ENCODE measurements at places on chromosomes 6 and 20. TPM values are rescaled to one million over a fixed set of nuclear protein-coding genes. Genes with fewer than 3 reads are reported as not detected.

The PAX1 gene
- not detected for total RNA-seq

The TMEM170B gene
- total RNA-seq: 5.6 TPM

The CDH4 gene
- 0.08 TPM for total RNA-seq

The ADTRP gene
- 0.18 TPM for total RNA-seq

The SMLR1 gene
- not detected for total RNA-seq

DNA sequence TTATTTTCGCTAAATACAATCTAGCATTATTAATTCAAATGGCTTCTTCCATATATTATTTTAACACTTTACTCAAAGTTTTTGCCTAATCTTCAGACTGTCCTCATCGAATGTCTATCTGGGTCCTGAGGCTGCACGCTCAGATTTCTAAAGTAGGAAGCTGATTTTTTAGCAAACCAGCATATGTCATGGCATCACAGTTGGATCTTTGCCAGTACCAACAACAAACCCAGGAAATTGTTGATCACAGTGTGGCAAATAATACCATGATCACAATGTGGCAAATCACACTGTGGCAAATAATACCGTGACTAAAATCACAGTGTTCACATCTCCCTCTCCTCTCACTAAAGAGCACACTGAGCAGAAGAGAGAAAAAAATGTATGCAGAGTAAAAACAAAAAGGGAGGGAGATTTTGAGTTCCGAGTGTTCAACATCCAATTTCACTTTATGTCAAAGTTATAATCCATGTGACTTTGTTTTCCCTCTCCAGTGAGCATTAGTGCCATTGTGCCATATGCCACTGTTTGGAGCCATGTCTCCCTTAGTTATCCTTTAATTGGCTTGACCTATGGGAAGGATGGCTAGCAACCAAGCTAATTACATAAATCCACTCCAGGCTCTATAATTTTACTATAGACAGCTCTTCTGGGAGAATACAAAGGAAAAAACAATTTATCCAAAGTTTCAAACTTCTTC lies 1059.6 kb downstream of the HACE1 start:
- DNase-seq: no peak

DNA sequence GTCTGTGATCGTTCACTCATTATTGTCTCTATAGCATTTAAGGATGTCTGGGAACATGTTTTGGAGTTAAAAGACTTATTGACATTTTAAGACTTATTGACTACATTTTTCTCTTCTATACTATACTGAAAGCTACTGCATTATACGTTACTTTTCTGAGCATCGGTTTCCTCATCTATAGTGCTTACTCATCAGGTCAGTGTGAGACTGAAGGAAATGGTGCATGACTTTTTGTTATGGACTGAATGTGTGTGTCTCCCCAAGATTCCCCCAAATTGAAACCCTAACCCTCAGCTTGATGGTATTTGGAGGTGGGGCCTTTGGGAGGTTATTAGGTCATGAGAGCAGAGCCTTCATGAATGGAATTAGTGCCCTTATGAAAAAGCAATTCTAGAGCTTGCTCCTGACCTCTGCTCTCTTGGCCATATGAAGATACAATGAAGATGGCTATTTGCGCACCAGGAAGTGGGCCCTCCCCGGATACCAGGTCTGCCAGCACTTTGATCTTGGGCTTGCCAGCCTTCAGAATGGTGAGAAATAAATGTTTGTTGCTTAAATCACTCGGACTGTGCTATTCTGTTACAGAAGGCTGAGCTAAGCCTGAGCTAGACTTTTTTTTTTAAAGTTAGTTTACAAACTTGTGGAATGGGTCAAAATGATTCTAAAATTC lies 243.7 kb upstream of the RREB1 start:
- DNase-seq: no peak

- no peak for DNase-seq
Measured at GRCh38 chr6:1602049-1602713, 7.5 kb upstream of the FOXC1 start.

- no peak for DNase-seq
Measured at GRCh38 chr6:75171986-75172385, 33.9 kb downstream of the COL12A1 start.

DNA sequence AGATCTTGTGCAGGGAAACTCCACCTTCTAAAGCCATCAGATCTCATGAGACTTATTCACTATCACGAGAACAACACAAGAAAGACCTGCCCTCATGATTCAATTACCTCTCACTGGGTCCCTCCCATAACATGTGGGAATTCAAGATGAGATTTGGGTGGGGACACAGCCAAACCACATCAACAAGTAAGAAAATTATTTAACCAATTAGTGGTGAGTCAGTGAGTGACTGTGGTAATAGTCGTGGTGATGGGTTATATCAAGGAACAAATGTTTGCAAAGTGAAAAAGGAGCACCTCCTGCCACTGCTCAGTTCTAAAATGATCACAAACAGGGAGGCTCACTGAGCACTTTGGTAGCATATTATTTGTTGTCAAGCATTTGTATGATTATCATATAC lies 20.6 kb downstream of the EPM2A start:
- no peak for DNase-seq

- no peak for DNase-seq
Measured at GRCh38 chr6:152948150-152948768, 34.6 kb downstream of the FBXO5 start.

DNA sequence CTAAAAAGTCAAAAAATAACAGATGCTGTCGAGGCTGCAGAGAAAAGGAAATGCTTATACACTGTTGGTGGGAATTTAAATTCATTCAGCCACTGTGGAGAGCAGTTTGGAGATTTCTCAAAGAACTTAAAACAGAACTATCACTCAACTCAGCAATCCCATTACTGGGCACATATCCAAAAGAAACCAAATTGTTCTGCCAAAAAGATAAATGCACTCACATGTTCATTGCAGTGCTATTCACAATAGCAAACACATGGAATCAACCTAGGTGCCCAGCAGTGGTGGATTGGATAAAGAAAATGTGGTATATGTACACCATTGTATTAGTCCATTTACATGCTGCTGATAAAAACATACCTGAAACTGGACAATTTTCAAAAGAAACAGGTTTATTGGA lies 116.0 kb upstream of the VGLL2 start:
- DNase-seq: no peak

- DNase-seq: no peak
Measured at GRCh38 chr6:145507239-145507638, 228.1 kb downstream of the EPM2A start.

GRCh38 chr6:81693266-81693665 lies 59.2 kb downstream of the TENT5A start:
- DNase-seq: no peak

DNA sequence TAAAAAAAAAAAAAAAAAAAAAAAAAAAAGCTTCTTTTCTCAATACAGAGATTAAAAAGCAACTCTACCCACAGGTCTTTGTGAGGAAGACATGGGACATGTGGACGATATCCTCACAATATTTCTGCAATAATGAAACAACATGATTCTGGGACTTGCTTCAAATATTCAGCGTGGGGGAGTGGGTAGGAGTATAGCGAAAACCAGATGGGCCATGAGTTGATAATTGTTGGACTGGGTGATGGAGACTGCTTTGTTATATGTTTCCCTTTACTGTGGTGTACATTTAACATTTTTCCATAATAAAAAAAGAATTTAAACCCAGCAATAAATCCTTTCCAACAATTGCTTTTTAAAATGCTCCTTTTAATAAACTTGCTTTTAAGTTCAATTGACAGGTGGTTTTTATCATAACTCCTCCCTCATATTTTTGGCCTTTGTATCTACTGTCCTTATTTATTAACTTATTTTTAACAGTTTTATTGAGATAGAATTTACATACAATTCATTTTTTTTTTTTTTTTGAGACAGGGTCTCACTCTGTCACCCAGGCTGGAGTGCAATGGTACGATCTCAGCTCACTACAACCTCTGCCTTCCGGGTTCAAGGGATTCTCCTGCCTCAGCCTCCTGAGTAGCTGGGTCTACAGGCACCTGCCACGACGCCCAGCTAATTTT lies 40.4 kb upstream of the ARFGEF2 start:
- DNase-seq: no peak

DNA sequence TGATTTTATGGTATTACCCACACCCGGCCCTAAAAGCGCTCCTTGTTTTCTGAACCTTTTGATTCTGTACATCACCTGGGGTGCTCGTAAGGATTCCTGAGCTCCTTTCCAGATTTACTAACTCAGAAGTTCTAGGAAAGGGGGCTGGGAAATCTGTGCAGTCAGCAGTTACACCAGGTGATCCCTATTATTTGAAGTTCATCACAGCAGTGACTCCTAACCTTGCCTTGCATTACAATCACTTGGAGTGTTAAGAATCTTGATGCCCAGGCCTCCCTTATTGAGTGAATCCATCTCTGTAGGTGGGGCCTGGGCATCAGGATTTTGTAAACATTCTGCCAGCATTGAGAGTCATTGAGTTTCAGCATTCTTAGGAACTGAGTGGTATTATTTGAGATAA lies 44.7 kb downstream of the BMP6 start:
- no peak for DNase-seq

- DNase-seq: no peak
Measured at GRCh38 chr6:15153191-15153590, 92.7 kb upstream of the JARID2 start.

DNA sequence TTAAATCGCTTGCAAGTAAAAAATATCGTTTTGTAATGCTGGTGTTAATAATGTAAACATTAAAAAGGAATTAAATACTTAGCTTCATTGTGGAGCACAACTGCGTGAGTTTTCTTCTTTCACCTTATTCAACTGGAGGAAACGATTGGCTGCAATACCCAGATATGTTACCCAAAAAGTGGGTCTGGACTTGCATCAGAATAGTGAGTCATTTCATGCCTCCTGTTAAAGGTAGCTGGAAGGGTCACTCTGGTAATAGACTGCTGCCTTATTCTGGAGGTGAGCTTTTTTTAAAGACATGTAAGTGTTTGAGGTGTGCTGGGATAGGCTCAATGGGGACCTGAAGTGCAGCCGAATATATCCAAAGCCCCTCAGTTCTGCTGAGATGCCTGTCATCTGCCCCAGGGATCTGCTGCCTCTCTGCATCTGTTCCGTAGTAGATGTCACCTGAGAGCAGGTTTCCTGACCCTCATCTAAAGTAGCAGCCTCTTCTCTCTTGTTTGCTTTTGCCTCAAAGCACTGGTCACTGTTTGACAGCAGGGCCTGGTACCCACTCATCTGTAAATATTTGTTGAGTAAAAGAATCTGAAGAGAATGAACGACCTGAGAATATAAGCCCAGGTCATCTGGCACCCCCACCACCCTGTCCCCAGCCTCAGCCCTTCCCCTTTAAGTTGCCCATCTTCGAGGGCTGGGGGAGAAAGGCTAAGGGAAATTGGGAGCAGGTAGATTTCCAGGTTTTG lies 5.6 kb upstream of the UQCC2 start:
- DNase-seq: no peak

DNA sequence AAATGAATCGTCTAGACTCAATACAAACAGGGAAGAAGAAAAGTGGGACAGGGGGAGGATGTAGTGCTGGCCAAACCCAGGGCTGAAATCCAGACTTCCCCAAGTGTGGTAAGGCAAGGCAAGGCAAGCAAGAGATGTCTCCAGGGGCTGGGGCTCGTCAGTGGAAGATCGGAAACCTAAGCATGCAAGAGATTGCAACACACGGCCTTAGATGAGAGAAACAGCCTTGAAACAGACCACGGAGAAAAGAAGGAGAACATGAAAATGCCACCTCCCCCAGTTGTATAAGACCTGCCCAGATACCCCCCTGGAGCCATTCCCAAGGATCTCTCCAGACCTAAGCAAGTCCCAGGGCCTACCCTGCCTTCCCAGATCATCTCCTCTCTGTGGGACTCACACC lies 20.0 kb downstream of the VEGFA start:
- DNase-seq: peak; percentile 72

DNA sequence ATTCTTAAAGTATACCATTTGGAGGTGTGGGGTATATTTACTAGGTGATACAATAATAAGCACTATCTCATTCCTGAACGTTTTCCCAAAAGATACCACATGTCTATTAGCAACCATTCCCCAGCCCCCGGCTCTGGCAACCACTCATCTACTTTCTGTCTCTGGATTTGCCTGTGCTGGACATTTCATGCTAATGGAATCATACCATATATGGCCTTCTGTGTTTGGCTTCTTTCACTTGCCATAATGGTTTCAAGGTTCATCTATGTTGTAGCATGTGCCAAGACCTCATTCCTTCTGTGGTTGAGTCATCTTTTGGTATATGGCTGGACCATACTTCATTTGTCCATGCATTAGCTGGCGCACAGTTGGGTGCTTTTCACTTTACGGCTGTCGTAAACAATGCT lies 39.7 kb downstream of the BCAS4 start:
- DNase-seq: no peak

GRCh38 chr6:12286373-12287110 lies 3.6 kb upstream of the EDN1 start:
- DNase-seq: no peak

DNA sequence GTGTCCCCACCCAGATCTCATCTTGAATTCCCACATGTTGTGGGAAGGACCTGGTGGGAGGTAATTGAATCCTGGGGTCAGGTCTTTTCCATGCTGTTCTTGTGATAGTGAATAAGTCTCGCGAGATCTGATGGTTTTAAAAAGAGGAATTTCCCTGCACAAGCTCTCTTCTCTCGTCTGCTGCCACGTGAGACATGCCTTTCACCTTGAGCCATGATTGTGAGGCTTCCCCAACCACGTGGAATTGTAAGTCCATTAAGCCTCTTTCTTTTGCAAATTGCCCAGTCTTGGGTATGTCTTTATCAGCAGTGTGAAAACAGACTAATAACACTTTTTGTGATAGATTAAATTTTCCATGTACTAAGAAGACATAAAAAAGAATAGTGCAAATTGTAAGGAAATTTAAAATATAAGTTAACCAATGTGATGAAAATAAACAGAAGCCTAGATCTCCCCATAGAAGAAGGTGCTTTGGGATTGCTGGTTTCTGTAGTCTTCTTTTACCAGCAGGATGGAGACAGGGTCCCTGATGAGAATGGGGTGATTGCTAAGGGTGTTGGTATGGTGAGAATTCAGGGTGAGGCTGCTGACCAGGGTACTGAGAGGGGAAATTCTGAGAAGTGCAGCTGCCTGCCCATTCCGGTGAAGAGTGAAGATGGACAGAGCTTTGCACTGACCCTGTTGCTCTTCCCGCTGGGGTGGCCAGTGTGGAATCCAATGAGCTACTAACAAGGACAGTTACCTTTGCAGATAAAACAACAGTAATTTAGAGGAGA lies 50.7 kb downstream of the BMP2 start:
- DNase-seq: no peak
